ENCODE measurements at places on chromosomes 16 and 17.

GRCh38 chr17:44213403-44214229 is 5.9 kb downstream of the UBTF start:
- no peak for DNase-seq

DNA sequence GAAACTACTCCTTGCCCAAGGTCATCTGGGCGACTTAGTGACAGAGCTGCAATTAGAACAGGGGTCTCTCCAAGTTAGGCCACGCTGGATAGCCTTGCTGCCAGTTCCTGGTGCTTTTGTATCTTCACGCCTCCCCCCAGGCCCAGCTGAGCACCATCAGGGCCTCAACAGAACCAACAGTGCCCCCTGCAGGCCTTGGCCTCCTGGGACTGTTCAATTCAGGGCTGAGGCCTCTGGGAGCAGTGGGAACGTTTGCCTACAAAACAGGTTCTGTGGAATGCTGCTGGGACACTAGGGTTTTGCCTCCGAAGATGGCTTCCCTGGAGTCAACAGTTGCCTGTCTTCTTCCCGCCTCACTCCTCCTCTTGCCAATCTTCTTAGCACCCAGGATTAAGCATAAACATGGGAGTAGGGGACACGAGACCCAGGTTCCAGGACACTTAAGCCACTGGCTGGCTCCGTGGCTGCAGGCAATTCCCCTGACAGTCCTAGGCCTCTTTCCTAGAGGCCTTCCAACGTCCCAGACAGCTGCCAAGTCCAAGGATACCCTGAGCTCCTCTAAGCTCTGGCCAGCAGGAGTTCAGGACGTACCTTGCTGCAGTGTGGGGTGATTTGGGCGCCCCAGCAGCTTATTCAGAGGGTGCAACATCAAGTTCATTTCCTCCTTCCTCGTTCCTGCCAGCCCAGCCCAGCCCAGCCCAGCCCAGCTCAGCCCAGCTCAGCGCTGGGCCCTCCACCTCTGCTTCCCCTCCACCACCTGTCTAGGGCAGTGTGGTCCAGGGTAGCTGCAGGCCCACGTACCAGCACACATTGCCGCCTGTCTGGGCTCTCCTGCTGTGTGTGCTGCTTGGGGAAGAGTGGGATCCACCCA is 246.6 kb upstream of the RPL38 start:
- peak; percentile 24 for DNase-seq

GRCh38 chr16:24074574-24074973 is 181.6 kb upstream of the CACNG3 start:
- no peak for DNase-seq

GRCh38 chr17:42387661-42388380 is 421 bp downstream of the STAT3 start:
- no peak for DNase-seq

GRCh38 chr17:48253975-48254374 is 146.4 kb downstream of the SNX11 start:
- no peak for DNase-seq

- DNase-seq = peak; percentile 59
Measured at GRCh38 chr17:35433075-35433894, 985 bp upstream of the SLFN12 start.

DNA sequence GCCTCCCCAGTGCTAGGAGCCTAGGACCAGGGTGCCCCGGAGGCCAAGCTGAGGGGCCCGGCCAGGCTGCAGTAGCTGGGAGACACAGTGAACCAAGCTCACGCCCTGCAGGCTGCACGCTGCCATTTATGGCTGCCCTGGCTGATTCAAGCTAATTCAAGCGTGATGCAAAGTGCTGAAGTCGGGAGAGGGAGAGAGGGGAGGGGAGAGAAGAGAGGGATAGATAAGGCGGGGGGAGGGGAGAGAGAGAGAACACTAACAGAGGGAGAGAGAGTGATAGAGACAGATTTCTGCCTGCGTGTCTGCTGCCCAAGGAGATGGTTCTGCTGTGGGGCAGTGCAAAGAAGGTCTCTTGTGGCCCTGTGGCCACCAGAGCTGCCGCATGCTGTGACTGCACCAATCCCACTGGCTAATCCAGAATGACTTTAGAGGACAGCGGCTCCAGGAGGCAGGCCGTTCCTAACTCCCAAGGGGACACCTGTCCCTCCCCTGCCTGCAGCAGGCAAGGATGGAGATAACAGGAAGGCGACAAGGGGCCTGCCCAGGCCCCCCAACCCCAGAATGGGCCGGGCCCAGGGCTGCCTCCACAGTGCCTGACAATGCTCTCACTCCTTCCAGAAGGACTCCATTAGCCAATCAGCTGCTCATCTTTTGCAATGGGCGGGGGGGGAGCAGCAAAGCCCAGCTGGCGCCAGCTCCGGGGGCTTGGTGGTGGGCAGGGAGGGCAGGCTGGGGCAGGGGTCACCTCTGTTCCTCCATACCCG is 12.9 kb downstream of the MXRA7 start:
- DNase-seq = no peak

GRCh38 chr17:75842411-75842810 is 1.8 kb downstream of the UNC13D start:
- DNase-seq = no peak

DNA sequence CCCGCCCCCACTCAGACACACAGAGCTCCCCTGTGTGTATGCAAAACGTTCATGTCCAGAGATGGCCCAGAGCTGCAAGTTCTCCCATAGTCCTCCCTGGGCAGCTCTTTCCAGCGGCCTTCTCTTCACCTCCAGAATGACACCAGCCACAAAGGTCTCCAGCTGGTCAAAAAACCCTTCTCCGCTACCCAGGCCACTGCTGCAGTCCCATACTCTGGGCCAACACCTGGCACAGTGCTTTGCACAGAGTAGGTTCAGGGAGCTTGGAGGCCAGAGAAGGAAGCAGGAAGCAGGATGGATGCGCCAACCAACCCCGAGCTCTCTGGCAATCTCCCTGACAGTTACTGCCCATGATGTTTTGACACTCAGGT is 1.1 kb upstream of the STAT5B start:
- DNase-seq = no peak

DNA sequence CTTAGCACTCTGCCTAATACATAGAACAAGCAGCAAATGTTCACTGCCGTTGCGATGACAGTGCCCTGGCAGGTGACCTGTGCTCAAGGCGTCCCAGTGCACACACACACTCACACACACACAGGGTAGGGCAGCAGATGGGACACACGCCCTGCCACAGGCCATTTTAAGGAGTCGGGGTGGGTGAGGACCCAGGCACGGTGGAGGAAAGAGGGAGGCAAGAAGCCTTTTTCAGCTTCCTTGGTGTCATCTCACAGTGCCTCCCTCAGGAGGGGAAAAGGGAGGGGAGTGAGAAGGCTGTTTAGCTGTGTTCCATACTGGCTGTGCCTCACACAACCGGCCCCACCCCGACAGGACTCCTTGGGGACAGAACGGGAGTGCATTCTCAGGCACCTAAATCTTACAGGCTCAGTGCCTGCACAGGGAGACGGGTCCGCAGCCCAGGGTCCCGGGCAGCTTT is 1.5 kb downstream of the PITPNM3 start:
- no peak for DNase-seq

DNA sequence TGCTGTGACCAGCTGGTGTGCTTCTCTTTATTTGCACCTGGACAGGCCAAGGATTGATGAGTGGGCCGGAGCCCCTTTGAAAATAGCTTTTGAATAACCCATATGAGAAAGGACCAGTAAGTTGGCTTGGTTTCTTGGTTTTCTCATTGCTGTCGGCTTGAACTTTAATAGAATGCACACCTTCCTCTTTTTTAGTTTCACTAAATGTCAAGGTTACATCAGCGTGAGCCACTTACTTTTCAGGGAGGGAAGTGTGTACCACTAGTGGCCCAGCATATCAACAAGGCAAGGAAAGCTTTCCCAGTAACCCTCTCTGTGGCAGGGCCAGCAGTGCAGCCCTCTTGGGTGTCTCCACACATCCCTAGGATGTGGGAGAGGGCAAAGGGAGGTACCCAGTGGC is 433.3 kb downstream of the CA10 start:
- no peak for DNase-seq

DNA sequence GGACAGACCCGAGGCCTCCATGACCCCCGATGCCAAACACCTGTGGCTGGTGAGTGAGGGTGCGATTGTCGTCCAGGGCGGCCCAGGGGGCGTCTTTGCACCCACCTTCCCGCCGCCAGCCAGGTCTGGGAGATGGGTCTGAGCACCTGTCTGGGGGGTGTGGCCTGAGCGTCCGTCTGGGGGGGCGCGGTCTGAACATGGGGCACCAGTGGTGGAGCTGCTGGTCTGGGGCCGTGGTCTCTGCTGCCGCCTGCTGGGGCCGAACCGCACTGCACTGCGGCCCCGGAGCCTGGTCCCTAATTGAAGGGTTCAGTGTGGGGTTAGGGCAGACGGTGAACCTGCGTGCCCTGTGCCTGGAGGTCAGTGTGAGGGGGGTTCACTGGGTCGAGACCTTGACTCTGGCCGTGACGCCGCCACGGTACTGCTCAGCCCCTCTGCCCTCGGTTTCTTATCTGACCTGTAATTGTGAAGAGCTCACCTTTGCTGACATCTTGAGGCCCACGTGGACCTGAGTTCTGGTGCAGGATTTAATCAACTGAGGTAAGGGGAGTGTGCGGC is 12.6 kb upstream of the TCF25 start:
- DNase-seq = peak; percentile 60

- peak; percentile 28 for DNase-seq
Measured at GRCh38 chr17:47203984-47204721, 5.0 kb upstream of the MYL4 start.

DNA sequence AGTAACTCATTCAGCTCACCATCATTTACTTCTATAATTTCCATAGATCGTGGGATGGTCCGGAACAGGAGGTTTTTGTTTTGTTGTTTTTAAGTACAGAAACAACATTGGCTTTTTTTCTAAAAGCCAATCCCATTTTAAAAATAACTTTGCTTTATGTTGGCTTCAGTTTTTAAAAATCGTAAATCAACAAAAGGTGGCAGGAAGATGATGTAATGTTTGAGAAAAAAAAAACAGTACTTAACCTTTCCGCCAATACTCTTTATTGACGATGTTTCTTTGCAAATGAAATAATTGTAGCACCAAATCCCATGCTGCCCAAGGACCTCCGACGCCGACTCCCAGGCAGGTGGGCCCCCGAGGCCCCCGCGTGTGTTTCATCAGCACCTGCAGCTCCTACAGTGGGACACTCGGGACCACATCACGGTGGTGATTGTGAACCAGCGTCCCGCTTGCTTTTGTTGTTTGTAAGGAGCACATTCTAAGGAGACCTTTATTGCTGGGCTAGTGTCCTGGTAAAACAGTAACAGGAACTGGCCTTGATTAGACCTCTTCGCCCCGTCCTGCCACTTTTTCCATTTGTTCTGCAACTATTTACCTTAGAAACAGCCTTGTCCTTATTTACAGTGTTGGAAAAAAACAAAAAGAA is 140.2 kb upstream of the CHMP6 start:
- DNase-seq = no peak

DNA sequence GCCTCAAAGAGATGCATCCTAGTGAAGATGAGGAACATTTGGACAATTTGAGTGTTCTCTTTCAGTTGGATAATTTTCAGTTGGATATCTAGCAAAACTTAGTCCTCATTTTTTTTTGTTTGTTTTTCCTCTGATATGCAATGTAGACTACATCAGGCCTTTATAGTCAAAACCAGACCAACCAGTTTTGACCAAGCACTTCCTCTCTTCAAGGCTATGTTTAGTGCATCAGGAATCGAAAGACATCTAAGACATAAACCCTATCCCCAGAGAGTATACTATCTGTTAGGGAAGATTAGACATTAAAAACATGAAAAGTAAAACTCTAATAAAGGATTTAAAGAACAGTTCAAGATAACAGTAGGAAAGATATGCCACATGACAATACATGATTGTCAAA is 256.1 kb downstream of the IRX3 start:
- no peak for DNase-seq

DNA sequence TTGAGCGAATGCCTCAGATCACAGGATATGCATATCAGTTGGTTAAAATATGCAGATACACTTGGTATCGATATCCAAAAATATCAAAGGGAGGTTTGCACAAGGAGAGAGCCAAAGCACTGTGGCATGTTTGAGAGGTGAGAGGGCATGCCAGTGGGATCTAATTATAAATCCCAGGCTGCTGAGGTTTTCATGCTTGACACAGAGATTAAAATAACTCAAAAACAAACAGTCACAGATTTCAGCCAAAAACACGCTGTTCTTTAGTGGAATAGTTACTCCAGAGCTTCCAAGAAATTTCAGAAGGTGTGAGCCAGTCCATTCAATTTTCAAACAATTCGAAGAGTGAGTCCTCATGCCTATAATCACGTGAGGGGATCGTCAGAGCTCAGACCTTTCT is 477.9 kb downstream of the SOX9 start:
- DNase-seq = no peak

DNA sequence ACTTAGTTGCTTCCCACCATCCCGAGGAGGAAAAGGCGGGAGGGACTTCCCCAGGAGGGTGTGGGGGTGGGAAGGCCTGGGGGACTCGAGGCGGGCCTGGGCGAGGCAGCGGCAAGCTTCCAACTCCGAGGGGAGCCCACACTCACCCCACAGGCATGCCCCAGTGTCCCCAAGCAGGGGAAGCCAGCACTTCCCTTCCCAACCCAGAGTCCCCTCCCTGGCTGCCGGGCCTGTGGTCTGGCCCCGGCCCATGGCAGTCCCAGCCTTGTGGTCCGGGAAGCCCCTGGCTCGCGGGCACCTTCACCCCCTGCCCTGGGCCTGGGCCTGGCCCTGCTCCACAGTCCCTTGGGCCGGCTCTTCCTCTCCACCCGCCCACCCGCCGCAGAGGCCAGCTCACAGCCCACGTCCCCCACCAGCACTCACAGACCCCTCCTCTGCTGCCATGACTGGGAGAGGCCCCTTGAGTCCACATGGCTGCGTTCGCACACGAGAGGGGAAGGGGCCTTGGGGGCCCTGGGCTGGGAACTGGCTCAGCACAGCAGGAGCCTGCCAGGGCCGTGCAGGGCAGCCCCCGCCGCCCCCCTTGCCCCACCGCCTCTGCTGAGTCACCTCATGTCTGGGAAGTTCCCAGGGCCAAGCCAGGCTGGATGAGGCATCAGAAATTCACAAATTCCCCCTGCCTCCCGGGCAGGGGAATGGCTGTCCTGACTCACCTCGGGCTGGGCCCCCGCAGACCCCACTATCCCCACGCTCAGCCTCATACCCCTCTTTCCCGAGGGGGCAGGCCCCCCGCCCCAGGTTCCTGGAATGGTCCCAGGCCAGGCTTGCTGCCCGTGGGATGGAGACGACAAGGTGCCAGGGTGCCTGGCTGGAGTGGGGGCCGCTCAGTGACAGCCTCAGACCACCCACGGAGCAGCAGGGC is 27.8 kb downstream of the BAHCC1 start:
- no peak for DNase-seq

GRCh38 chr17:7552621-7553051 is 3.8 kb downstream of the TNFSF12 start:
- no peak for DNase-seq

GRCh38 chr17:74670329-74670728 is 42.4 kb downstream of the CD300LF start:
- no peak for DNase-seq

GRCh38 chr16:3523281-3523680 is 22.5 kb downstream of the CLUAP1 start:
- no peak for DNase-seq

- DNase-seq = no peak
Measured at GRCh38 chr17:38731526-38732294, 1.6 kb downstream of the CISD3 start.

- no peak for DNase-seq
Measured at GRCh38 chr16:71339236-71340171, 19.0 kb upstream of the CALB2 start.
